Lower leg skin (tissue), 4 donors: ENCODE measurements at places on chromosomes 7 and 10.

DNA sequence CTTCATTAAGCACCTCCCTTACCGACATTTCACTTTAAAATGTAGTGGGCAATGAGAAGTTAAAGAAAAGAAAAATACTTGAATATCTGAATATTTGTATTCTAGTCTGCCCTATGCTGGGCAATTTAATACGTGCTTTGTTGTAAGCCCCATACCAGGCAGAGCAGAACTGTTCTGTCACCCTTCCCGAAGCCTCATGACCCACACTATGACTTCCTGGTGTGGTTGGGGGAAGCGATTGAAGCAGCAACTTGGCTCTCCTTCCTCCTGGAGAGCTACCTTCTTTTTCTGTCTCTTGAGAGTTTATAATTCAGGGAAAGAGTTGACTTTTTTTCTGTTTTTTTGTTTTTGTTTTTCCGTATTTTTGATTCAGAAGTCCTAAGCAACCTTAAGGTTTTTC is 243.7 kb downstream of the INHBA start:
- no peak for DNase-seq

DNA sequence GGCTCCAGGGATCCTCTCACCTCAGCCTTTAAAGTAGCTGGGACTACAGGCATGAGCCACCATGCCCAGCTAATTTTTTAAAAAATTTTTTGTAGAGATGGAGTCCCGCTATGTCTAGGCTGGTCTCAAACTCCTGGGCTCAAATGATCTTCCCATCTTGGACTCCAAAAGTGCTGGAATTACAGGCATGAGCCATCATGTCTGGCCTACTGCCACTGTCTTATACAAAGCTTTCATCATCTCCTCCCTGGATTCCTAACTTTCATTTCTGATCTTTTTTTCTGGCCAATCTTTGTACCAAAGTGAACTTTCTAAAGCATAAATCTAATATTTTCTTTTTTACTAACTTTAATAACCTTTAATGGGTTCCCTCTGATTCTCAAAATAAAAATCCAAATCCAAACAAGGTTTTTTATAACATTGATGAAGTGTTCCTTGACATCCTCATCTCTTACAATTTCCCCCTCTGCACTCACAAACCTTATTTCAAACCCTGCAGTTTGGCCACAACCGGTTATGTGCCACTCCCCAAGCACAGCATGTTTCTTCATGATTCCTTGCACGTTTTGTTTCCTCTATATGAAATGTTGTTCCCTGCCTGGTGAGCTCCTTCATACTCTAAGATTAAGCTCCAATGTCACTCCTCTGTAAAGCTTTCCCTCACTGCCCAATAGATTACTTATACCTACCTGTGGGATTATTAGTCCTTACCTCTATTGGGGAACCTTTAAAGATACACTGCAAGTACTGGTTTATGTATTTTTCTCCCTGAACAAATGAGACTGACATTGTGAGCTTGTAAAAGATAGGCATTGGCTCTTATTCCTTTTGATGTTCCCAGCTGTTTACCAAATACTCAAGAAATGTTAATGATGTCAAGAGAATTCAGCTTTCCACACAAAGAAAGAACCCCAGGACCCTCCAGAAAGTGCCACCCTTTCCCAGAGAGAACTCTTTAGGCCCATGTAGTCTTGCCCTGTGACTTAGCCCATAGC is 101.7 kb downstream of the HOXA1 start:
- DNase-seq = no peak

GRCh38 chr7:107661081-107661864 is 645 bp downstream of the SLC26A4 start:
- no peak for DNase-seq

DNA sequence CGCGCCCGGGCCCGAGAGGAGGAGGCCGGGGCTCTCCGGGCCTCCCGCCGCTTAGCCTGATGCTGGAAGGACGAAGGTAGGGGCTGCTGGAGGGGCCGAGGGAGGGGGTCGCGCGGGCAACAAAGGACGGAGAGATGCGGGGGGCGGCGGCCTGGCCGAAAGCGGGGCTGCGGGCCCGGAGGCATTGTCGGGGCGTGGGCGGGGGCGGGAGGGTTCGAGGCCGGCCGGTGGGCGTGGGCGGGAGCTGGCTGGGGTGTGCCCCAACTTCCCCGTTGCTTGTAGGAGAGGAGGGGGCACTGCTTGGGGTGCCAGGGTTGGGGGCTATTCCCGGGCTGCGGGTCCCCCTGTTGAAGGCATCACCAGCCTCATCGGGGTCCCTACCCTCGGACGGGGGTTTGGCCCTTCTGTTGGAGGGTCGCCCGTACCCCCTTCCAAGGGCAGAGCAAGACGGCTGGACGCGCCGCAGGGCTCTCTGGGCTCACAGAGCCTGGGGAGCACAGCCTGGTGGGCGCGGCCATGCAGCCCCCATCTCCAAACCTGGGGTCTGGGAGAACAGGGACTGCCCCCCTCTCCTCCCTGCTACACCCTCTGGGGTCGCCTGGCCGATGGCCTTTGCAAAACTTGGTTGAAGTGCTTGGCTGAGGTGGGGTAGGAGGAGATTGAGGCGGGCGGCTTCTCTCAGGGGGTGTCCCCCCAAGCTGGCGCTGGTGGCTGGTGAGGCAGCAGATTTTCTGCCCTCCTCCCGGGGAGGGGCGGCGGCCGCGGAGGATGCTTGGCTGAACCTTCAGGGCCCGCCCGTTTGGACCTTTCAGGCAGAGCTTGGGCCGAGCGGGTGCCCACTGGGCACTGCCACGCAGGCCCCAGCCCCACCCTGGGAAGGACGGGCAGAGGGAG is 699 bp downstream of the CLIP2 start:
- DNase-seq = peak; percentile 92

- DNase-seq = no peak
Measured at GRCh38 chr10:58662314-58662713, 149.6 kb downstream of the BICC1 start.

DNA sequence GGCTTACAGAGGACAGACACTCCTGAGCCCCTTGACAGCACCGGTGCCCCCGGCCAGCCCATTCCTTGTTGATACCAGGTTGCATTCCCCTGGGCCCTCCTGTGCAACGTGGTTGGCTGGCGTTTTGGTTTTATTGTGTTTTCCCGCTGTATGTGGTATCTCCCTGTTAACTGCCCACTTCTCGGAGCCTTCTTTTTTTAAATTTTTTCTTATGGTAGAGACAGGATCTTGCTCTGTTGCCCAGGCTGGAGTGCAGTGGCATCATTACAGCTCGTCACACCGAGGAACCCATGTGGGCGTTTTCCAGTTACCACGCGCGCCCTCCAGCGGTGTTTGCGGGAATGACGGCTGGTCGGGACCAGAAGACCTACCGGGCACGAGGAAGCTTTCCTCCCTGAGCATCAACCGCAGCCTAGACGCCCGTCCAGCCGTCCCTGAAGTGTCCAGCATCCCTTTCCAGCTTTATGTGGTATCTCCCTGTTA is 16.9 kb upstream of the ZFAND2A start:
- DNase-seq = peak; percentile 94

DNA sequence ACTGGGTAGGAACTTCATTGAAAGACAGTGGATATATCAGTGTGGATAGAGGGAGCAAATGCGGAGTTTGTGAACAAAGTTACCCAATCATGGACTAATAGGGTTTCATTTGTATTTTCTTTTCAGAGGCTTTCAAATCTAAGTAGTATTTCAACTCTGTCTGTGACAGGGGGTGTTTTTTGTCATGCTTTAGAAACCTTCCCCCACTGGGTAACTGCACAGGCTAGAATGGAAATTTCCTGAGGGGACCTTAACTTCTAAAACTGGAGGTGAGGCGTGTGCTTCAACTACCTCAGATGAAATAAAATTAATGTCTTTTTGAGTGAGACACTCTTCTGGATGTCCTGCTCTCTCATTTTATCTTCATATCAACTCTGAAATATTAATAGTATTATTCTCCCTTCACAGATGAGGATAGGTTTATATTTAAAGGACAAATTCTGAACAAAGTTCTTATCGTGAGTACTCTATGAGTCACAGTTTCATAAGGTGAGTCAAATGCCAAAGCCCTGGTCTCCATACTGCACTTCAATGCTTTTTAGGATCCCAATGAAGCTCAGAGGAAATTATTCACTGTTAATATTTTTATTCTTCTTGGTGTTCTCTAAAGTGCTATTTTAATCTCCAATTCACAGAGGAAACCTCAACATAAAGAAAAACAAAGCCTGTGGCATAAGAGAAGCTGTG is 770.6 kb downstream of the CCSER2 start:
- no peak for DNase-seq

GRCh38 chr10:121690152-121690848 is 92.1 kb upstream of the FGFR2 start:
- DNase-seq = no peak

- no peak for DNase-seq
Measured at GRCh38 chr7:158378978-158379377, 208.6 kb downstream of the PTPRN2 start.

GRCh38 chr7:47373871-47374451 is 207.9 kb downstream of the TNS3 start:
- no peak for DNase-seq

DNA sequence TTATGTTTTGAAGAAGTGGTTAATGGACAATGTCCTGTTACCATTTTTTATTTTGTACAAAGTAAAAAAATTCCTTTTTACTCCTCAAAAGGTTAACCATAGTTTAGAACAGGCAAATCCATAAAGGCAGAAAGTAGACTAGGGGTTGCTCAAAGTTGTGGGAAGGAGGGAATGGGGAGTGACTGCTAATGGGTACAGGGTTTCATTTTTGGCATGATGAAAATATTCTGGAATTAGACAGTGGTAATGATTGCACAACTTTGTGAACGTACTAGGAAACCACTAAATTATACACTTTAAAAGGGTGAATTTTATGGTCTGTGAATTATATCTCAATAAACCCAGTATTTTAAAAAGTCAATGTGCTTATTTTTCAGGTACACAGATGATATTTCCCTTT is 35.4 kb upstream of the CDK14 start:
- no peak for DNase-seq

DNA sequence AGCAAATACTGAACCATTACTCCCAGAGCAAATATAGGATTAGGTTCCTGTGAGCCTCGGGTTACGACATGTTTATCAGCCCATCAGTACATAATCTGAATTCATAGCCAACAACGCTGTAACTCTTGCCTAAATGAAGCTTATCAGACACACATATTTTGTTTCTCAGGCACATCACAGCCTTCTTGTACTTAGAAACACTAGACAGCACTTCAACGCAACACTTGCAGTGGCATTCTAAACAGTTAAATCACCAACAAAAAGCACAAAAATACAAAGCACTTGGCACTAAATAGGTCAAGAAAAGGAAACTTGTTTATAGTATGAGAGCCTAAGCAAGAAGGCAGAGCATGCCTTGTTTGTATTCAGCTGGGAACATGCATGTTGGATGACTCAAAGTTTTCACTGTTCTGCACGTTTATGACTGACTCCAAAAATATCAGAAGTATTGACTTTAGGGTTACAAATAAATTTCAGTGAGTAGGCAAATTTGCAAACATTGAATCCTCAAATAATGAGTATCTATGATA is 75.0 kb downstream of the VPS50 start:
- no peak for DNase-seq

DNA sequence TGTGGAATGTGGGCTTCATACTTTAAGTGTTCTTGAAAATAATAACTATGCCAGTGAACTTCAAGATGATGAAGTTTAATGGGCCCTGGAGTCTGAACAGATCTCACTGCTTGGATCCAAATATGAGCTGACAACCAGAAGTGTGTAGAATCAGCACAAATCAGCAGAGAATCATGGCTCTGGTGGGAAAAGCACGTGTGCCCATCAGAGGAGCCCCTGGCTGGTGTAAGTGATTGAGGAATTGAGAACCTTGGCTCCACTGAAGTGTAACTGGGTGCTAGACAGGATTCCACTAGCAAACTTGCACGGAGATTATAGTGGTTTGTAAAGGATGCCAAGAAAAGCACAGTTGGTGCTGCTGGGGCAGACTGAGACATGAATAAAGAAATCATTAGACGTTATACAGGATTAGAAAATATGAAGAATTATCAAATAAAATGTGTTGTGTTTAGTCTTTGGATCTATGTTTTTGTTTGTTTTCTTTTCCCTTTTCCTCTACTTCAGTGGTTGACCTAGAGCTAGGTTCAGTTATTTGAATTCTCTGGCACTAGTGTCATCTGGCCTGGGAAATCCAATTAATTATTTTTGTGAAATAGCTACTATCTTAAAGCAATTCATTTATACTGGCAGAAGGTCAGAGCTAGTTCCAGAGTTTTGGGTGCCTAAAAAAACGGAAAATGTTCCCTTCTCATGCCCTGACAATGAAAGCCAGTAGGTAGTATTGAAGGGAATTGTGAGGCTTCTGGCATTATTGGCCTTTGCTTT is 175.7 kb upstream of the MEOX2 start:
- no peak for DNase-seq

DNA sequence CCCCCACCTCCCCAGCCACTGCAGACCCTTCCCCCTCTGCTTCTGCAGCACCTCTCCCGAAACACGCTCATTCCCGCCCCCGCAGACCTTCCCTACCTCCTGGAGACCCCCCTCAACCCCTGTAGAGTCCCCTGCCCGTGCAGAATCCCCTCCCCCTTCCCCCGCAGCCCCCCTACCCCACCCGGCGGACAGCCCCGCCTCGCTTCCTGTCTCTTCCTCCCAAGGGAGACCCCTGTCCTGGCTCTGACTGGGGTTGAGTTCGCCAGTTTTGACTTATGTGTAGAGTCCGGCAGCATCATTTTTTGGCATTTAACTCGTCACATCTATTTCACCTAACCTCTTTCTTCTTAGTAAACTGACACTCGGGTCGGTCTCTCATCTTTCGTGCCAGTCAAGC is 54.0 kb downstream of the ALOX5 start:
- no peak for DNase-seq

DNA sequence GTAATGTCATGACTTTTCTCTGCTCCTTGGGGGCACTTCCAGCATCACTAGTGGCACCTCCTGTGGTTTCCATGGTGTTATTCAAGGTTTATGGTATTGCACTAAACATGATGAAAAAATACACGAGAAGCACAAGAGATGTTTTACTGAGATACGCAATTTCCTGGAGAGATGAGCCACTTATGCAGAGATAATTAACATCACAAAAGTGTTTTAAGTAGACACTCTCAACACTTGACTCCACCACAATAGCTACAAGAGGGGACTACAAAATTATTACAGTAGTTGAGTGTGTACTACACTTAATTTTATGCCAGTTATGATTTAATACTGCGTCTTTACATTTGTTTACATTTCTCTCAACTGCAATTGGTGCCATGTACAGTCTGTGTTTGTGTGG is 906.7 kb downstream of the DNAJB9 start:
- no peak for DNase-seq

GRCh38 chr7:120334475-120334874 is 61.5 kb downstream of the KCND2 start:
- DNase-seq = no peak

DNA sequence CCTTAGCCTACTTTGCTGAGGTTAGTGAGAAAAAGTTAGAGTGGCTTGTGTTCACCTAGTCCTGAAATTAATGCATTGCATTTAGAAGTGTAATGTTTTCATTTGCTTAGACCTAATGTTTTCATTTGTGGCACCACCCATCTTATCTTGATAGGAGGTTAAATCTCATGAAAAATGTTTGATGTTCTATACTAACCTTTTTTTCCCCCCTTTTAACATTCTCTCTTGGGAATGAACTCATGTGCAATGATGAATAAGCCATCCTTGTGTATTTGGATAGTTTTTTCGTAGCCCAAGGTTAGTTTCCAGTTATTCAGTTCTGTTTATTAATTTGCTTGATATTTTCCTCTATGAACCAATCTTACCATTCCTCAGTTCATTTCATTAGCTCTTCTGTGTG is 2.8 kb downstream of the FHIP2A start:
- DNase-seq = no peak
